Activated CD4-positive, alpha-beta T cell treated with anti-CD3 and anti-CD28 coated beads, Interleukin-2, amount 50 U/mL, for 24 hours (primary cell): ENCODE measurements at places on chromosomes 6 and 20.

DNA sequence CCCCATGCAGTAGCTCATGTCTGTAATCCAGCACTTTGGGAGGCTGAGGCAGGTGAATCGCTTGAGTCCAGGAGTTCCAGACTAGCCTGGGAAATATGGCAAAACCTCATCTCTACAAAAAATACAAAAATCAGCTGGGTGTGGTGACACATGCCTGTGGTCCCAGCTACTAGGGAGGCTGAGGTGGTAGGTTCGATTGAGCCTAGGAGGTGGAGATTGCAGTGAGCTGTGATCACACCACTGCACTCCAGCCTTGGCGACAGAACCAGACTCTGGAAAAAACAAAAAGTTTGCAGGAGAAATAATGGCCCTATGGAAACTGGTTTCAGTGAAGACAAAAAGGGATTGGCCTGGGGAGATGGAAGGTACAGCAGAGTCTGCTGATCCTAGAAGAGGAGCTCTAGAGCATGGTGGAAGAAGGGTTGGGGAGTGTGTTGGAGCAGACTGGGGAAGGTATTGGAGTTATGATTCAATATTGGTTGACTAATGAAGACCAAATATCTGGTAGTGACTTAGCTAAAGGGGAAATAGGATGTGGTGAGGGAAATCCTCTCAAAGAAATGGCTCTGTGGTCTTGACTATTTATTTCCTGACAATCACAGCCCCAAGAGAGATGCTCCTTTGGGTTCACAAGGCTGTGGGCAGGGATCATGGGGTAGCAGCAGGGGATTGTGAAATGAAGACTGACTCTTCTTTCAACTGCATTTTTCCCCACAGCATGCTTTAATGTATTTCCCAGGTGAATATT lies 281.9 kb downstream of the UTRN start:
- no peak for DNase-seq

DNA sequence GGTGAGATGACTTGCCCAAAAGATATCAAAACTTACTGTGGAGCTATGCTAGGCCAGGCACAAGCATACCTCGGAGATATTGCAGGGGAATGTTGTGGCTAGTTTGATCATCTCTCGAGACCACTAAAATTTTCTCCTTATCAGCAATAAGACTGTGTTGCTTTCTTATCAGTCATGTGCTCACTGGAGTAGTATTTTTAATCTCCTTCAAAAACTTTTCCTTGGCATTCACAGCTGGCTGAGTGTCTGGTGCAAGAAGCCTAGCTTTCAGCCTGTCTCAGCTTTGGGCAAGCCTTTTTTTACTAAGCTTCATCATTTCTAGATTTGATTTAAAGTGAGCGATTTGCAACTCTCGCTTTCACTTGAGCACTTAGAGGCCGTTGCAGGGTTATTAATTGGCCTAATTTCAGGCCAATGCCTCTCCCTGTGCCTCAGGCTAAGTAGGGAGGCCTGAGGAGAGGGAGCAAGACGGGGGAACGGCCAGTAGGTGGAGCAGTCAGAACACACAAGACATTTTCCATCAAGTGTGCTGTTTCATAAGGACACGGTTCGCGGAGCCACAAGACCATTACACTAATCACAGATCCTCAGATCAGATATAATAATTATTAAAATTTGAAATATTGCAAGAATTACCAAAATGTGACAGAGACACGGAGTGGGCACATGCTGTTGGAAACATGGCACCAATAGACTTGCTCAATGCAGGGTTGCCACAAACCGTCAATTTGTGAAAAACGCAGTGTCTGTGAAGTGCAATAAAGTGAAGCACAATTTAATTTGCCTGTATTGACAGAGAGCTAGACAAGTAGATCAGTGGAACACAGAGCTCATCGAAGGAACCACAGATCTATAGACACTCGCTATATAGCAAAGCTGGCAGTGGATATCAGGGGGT lies 106.8 kb upstream of the SIRPG start:
- DNase-seq: peak; percentile 33

DNA sequence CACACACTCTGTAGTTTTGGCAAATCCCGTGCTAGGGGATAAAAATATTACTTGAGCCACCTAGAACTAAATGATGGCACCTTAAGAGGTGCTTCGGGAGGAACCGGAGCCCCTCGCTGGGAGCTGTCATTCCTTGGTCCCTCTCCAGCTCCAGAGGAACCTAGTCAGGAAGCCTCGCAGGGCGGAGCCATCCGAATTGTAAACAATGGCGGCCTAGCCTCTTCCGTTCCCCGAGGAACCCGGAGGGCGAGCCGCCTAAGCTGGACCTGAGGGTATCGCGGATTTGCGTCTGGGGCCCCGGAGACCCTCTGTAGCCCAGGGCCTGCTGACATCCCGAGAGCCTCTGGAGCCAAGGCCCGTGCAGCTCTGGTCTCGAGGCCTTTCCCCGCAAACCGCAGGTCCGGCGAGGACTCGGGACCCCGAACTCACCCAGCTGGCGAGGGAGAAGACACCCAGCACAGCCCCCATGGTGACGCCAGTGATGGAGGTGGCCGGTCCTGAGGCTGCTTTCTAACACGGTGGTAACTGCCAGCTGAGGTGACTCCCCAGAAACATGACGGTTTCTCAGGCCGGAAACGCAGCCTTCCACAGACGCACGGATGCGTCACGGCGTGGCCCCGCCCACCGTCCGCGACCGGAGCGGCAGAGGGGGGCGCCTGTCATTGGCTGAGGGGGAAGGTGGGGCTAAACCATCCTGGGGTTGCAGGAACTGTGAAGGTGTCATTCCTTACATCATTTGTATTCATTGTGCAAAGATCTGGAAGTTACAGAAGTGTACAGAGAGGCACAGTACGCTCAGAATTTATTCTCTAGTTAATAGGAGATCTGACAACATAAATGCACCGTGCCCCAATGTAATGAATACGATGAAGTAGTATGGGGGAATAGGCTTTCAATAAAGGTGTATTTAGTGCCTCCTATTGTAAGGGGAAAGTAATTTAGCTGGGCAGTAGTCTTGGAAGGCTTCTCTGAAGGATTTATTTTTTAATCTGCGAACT lies at the start of gene SERINC3:
Gene SERINC3 (minus strand): TSS at position 587 of the 998 bp plus-strand sequence. CDS start 119 bp downstream, at position 468.
- peak; percentile 95 for DNase-seq

- DNase-seq: no peak
Measured at GRCh38 chr20:17808357-17808756, 108.6 kb downstream of the BANF2 start.

DNA sequence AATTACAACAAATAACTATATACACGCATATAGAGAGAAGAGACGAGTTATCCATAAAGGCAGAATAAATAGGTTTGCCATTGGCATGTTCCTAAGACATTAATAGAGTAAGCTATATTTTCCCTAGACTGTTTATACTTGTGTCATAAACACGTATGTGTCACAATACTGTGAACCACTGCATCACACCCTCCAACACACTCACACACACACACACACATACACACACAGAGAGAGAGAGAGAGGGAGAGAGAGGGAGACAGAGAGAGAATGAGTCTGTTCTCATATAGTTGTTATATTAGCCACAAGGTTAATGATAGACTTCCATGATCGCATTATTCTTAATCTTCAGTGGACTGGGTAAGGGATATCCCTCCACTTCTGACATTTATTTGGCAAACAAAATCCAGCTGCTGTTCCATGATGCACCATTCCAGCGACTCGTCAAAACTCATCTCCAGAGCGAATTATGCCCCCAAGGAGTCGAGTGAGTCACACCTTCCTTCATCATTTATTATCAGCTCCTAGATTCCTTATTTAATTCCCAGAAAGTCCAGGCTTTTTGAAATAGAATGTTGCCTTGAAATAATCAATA lies 82.8 kb upstream of the HIVEP1 start:
- no peak for DNase-seq

GRCh38 chr6:145214570-145214969 lies 520.8 kb downstream of the EPM2A start:
- DNase-seq: no peak

- no peak for DNase-seq
Measured at GRCh38 chr20:58888103-58888502, 35.6 kb downstream of the GNAS start.

- DNase-seq: no peak
Measured at GRCh38 chr20:61521687-61522420, 269.8 kb downstream of the CDH4 start.

- DNase-seq: no peak
Measured at GRCh38 chr6:20969551-20969950, 435.3 kb downstream of the CDKAL1 start.

DNA sequence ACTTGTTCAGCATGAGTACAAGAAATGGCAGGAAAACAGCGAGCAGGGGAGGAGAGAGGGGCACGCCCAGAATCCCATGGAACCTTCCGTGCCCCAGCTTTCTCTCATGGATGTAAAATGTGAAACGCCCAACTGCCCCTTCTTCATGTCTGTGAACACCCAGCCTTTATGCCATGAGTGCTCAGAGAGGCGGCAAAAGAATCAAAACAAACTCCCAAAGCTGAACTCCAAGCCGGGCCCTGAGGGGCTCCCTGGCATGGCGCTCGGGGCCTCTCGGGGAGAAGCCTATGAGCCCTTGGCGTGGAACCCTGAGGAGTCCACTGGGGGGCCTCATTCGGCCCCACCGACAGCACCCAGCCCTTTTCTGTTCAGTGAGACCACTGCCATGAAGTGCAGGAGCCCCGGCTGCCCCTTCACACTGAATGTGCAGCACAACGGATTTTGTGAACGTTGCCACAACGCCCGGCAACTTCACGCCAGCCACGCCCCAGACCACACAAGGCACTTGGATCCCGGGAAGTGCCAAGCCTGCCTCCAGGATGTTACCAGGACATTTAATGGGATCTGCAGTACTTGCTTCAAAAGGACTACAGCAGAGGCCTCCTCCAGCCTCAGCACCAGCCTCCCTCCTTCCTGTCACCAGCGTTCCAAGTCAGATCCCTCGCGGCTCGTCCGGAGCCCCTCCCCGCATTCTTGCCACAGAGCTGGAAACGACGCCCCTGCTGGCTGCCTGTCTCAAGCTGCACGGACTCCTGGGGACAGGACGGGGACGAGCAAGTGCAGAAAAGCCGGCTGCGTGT lies 11.6 kb downstream of the TNFAIP3 start:
- no peak for DNase-seq

- no peak for DNase-seq
Measured at GRCh38 chr6:36800223-36801076, 38.8 kb downstream of the CPNE5 start.

DNA sequence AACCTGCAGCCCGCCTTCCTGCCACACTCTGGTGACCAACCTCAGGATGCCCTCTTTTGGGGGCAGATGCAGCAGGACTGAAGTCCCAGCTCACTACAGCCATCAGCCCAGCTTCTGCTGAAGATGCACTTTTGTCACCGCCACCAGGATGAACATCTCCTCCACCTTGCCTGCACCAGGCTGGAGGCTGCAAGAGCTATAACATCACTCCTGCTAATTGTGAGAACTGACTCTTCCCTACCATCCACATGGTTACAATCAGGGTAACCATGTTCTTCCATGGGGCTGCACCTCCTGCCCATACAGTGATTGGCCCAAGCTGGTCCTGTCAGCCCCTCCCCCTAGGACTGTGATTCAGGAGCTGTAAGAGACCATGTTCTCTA lies 2.0 kb upstream of the ACTL10 start:
- no peak for DNase-seq

GRCh38 chr20:3915691-3916090 lies 26.5 kb downstream of the PANK2 start:
- no peak for DNase-seq

DNA sequence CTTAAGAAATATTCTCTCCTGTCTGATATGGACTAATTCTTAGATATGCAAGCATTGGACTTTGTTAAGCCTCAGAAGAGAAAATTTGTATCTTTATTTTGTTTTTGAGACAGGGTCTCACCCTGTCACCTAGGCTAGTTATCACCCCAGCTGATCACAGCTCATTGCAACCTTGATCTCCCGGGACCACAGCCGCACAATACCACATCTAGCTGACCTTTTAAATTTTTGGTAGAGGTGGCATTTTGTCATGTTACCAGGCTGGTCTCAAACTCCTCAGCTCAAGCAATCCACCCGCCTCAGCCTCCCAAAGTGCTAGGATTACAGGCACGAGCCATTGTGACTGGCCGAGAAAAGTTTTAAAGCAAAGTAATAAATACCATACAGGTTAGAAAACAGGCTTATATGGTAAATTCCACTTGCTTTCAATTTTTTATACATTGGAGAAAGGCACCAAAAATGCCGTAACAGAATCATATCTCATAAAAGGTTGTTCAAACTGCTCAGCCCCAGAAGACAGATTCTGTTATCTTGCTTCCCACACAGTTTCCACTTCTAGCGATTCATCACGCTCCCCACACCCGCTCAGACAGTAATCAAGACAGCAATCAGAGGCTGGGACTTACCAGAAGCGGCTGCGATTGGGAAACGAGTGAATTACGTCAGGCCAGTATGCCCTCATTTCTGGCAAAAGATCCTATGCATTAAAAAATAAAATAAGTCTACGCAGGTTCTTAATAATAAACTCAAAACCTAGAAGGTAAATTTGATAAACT lies 13.8 kb downstream of the RNASET2 start:
- DNase-seq: peak; percentile 54

DNA sequence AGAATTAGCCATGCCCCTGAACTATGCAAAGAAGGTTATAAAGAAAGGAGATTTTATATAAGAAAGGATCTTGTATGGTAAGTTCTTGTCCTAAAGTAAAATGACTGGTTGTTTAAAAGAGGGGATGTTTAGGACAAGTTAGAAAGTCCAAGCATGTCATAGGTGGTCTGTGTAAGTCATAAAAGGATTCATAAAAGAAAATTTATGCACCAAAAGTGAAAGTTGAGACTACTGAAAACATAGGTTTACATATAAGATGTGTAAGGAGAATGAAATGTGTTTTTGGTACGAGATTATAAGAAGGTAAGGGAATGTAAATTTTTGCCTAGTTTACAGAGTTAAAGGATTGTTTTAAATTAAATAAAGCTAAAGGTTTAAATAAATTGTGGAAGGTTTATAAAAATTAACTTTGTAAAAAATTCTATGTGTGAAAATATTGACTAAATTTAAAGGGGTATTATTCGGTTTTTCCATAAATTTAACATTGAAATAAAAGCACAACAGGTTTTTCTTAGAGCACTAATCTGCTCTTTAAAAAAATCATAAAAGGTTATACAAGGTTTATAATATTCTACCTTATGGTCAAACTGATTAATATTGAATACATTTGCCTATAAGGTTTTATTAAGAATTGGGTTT lies 93.6 kb upstream of the UST start:
- no peak for DNase-seq
